ENCODE measurements at places on chromosomes 5 and 9.
A peak's percentile ranks its signal among the peaks of the same experiment; 100 is the strongest.

DNA sequence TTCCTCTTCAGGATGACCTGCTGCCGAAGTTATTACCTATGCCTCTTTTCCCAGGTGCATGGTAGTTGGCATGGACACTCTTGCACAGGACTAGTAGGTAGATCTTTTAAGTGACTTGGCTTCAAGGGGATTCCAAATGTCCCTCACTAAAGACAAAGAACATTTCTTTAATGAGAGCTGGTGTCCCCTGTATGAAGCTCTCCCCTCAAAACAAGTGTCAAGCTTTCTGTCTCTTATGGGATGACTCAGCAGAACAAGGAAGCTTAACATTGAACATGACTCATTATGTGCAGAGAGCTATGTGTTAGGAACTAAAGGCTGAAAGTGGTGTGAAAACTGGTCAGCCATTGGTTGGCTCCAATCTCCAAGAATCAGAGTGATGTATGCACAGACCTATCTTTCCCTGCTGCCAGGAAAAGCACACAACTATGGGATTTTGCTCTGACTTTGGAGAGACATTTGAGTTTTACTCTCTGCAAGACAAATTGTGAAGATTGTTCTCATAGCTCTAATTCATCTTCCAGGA, 120.5 kb downstream of the PRDM6 start:
- DNase-seq: peak; percentile 62

DNA sequence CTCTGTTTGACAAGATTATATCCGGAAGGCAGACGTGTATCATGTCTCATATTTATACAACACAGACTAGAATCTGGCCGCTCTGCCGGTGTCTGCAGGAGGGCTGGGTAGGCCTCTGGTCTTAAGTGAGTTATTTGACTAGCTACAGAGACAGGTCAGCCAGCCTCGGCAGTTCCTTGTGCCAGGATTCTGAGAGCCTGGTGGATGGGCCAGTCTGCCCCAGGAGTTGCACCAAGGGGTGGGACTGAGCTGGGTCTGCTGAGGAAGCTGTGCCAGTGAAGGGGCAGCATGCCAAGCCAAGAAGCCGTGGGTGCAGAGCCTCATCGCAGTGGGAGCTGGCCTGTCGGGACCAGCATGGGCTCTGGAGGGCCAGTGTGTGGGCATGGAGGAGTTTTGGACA, 7.1 kb downstream of the SNX18 start:
- no peak for DNase-seq

DNA sequence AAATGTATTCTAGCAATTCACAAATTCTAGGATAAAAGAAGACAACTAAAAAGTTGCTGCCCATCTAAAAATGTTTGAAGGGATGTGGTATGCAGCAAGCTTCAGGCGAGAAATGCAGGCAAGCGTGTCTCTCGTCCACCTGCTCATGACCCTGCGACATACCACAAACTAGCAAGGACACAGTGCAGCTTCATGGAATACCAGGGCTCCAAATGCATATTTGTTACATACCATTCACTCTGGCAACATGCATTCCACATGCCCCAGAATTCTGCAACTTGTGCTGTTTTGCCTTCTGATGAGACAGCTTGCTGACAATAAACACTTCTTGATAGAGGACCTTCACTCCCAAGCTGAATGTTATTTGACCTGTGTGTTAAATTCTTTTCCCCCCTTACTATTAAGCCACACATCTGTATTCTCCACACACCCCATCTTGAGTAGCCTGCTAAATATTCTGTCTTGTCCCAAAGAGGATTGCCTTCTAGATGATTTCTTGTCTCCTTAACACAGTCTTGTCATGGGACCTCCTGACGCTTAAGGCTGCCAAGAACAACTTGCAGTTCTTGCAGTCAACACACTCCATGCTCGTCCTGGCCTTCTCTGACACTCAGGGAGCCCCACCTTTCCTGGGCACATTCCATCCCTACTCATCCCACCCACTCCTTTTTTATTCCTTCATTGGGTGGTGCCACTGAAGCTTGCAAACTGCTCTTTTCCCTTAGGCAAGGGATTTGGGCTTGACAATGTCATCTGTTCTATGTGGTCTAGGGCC, 340.5 kb downstream of the PIK3R1 start:
- DNase-seq: no peak

GRCh38 chr9:136172412-136173079, 32.4 kb downstream of the LHX3 start:
- DNase-seq: no peak

DNA sequence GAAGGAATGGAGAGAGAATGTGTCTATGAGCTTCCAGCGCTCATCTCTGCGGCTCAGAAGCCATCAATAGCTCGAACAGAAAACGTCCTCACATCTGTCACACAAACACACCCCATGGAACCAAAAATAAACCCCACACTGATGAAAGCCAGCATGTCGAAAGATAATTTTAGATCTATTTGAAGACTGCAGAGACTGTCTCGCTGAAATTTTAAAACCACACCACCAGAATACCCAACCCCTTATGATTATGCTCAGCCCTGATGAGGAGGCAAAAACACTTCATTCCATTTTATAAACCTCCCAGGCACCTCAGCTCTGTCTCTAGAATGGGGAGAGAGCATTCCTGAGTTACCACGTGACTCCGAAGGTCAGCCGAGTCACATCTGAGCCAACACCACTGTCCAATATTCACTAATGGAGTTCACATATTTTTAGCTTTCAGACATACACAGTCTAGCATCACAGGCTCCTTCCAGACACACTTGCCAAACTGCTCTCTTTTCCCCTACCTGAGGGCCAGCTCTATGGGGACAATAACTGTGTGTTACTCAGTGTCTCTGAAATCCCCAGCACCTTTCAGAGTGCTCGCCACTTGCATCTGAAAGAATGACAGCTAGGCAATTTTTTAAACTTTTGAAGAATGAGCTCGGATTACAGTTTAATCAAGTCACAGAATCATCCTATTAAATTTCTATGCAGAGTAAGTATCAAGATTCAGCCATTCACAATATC, 63.2 kb downstream of the SERINC5 start:
- no peak for DNase-seq

GRCh38 chr9:125881042-125881441, 133.9 kb downstream of the PBX3 start:
- no peak for DNase-seq

GRCh38 chr5:75091597-75091996, 39.2 kb upstream of the GCNT4 start:
- DNase-seq: no peak

DNA sequence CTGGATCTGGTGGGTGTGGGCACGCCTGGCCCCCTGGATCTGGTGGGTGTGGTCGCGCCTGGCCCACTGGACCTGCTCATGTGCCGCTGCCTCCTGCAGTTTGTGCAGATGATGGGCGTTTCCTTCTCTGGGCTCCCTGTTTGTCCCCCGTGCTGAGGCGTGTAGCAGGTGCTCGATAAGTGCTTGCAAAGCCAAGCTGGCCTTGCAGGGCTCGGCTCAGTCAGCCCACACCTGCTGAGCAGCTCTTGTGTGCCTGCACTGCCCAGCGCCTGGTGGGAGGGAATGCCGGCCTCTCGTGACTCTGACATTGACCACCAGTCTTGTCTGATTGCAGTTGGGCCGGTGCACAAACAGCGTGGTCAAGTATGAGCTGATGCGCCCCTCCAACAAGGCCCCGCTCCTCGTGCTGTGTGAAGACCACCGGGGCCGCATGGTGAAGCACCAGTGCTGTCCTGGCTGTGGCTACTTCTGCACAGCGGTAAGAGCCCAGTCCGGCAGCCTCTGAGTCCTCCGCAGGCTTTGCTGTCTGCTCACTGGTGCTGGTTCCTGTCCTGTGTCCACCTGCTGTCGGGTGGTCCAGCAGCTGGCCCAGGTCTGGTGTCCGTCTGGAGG, 102.7 kb upstream of the CACNA1B start:
- no peak for DNase-seq

DNA sequence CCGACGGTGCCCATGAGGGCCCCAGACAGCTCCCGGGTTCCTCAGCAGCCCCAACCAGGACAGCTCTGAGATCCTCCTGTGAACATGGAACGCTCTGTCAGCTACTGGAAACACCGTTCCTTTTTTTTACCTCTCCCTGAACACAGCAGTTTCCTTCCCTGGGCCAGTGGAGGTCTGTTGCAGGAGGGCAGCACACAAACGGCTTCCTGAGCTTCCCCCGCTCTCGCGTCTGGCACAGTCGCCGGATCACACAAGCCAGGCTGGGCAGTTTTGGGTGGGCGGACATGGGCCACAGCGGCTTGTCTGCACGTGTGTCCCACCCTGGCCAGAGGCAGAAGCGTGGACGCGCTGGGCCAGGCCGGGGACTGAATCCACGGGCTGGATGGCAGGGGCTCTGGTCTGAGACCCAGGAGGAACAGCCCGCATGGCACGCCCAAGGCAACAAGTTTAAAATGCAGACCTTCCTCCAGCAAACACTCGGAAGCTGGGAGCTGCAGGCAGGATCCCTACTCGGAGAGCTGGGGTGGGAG, 106.8 kb upstream of the SARDH start:
- DNase-seq: no peak

- no peak for DNase-seq
Measured at GRCh38 chr5:128199104-128199503, 115.5 kb downstream of the SLC12A2 start.

DNA sequence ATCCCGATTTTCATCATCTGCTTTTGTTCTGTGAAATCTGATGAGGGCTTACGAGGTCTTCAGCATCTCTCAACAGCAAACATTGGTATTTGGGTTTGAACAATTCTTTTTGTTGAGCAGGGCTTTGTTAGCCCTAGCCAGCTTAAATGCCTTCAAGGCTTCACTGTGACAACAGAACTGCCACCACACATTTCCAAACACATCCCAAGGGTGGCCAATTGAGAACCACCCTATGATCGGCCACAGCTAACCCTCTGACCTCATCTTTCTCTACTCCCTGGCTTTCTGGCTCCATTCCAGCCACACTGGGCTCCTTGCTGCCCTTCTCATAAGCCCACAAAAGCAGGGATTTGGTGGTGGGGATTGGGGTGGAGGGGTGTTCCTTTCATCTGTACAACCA, 17.6 kb downstream of the MTX3 start:
- DNase-seq: no peak

DNA sequence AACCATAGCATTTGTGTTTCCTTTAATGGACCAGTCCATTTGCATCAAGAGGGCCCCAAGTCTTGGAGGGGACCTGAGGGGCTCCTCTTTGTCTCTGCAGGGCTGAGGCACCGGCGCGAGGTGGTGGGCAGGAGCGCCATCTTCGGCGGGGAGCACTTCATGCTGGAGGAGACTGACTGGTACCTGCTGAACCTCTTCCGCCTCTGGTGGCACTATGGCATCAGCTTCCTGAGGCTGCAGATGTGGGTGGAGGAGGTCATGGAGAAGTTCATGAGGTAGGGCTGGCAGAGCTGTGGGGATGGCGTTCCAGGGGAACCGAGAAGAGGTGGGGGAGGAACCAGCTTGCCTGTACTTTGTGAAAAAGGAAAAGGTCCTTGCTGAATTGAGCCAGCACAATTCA, 6.1 kb downstream of the PCYOX1L start:
- no peak for DNase-seq

- no peak for DNase-seq
Measured at GRCh38 chr5:72302171-72302570, 17.9 kb downstream of the MRPS27 start.

DNA sequence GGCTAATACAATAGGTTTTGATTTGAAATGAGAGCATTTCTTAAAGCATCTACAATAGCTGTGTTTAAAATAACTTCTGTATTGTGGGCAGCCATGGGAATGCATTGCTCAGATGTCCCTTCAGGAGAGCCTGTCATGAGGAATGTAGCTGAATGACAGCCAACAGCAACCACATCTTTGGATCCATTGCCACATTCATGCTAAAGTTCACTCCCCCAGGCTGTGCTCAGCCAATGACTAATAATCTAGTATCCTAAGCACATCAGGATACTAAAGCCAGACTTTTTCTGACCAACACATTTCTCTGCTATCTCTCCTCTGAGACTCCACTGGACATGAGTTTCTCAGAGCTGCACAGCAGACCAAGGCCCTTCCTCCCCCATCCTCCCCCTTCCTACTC, 45.5 kb downstream of the HTR1A start:
- no peak for DNase-seq

DNA sequence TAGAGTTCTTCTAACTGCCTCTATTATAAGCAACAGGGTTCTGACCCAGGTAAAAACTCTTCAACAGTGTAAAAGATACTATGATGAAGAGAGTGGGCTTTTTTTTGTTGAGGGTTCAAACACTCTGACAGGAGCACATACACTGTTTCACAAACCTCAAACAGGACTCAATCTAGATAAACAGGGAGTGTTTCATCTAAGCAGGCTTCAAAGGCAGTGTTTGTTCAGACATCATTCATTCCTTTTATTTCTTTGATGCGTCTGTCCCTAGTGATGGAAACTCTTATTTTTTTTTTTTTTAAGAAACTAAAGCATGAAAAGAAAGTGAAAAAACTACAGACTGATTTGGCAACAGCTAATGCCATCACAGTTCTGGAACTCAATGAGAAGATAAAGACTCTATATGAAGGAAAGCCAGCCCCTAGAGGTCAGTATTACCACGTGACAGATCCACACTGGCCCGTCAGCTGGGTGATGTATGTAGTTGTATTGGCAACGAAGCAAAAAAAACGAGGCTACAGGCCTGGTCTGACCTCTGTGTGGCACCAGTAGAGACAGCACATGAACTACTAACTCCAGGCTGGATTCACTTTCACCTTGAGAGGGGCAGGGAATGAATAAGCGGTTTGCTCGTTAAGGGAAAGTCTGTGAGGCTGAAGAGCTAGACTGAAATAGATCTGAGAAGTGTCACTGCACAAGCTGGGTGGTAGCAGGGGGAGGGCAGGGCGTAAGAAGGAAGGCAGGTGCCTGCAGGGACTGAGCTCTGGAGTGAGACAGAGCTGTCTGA, 172.2 kb downstream of the CCDC192 start:
- no peak for DNase-seq

DNA sequence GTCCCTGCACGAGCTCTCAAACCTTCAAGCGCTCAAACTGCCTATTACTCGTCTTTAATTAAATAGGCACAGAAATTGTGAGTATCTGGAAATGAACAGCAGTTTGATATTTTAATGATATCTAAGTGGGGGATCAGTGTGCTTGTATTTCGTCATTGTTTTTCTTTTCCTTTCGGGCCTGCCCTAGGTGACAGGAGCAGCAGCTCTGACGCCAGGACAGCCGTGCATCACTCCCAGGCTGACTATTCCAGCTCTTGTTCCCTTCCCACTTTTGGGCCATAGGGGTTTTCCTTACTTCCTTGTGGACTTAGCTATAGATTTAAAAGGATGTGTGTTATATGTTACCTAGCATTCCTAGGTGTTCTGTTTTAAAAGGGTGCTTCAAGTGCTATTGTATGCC, 9.5 kb downstream of the BNIP1 start:
- DNase-seq: no peak

- DNase-seq: no peak
Measured at GRCh38 chr5:172748341-172748843, 22.6 kb downstream of the DUSP1 start.

GRCh38 chr9:134570711-134571325, 70.8 kb upstream of the COL5A1 start:
- DNase-seq: no peak

DNA sequence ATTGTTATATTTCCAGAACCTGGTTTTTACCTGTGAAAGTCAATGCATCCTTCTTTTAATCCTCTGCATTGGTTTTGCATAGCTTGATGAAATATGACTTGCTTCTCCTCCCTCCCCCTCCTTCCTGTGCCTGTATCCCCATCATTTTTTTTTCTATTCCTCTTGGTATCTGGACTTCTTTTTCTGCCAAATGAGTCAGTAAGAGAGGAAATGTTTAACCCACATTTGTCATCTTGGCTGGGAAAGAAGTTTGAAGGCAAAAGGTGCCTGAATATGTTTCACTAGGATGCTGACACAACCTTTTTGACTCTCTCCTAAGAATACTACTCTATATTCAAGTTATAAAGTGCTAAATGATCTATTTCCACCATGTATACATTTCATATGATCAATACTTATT, 35.5 kb upstream of the CDKN2B start:
- DNase-seq: peak; percentile 52

Measured in AG09309 (cell line).